ENCODE measurements at places on chromosomes 7 and 10. TPM values are rescaled to one million over a fixed set of nuclear protein-coding genes. Genes with fewer than 3 reads are reported as not detected.

DNA sequence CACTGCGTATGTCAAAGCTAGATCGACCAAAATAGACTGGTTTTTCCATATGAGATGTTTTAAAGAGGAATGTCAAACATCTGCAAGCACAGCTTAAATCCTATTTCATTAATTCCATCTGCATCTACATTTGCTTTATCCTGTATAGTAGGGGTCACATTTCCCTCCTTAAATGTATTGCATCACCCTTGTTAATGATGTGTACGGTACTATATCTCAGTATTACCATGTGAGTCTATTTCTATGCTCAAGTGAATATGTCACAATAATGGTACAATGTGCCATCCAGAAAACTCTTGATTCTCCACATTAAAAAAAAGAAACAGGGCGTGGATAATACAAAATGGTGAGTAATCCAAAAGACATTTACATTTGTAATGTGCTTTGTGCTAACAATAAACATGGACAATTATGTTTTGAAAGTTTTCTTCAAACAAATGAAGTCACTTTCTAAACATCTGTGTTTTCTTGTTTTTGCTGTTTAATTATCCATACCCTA is 56.6 kb downstream of the TWIST1 start:
- no peak for DNase-seq

GRCh38 chr10:89248990-89249389 is 2.6 kb downstream of the LIPA start:
- no peak for DNase-seq

DNA sequence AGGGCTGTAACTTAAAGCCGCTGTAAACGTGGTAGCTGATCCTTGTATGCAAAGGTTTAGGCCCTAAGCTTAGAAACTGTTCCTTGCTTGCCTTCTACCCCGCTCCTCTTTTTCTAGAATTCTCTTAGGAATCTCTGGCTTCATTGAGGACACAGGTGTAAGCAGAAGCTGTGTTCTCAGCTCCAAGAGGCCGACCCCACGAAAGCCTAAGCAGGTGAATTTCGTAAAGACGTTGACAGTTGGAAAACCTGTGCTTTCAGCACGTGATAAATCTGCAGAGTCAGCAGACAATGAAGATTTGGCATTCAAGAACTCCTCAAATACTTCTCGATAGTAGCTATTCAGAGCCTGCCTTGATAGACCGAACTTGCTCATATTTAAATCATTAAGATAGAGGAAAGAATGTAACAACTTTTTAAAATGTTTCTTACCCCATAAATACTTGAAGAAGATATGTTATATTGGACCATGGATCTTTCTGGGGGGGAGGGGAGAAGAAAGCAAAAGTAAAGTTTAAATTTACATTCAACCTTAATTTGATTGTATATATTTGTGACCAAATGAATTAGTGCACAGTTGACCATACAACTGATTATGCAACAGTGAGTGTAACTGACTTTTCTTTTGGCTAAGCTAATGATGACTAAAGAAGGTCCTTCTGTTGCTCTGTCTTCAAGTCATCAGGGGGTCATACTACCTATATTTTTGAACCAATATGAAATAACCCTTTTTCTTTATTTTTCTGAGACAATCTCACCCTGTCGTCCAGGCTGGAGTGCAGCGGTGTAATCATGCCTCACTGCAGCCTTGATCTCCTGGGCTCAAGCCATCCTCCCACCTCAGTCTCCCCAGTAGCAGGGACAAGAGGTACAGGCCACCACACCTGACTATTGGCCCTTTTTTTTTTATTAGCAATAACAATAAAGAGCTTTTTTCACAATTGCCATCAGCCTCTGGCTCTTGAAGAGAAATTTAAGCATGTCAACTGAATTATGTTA is 1.2 kb upstream of the GDI2 start:
- DNase-seq, result no peak

Gene CAV1
- not detected for total RNA-seq

- DNase-seq, result no peak
Measured at GRCh38 chr7:11767148-11767547, 64.8 kb downstream of the THSD7A start.

DNA sequence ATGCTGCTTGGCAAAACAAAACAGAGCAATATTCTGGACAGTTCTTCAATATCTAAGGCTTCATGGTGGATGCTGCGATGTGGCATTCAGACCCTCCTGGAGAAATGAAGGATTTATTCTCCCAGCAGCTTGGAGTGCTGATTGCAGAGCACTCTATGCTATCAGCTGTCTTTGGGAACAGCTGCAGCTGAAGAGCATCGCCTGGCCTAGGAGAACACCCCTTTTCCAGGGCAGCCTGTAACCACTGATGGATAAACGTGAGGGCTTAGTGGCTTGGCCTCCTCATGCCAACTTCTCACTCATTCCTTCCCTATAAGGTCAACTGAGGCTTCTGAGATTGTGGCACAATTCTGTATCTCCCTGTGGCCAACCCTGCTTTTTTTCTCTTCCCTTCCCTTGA is 638.1 kb upstream of the CNTNAP2 start:
- DNase-seq, result no peak

DNA sequence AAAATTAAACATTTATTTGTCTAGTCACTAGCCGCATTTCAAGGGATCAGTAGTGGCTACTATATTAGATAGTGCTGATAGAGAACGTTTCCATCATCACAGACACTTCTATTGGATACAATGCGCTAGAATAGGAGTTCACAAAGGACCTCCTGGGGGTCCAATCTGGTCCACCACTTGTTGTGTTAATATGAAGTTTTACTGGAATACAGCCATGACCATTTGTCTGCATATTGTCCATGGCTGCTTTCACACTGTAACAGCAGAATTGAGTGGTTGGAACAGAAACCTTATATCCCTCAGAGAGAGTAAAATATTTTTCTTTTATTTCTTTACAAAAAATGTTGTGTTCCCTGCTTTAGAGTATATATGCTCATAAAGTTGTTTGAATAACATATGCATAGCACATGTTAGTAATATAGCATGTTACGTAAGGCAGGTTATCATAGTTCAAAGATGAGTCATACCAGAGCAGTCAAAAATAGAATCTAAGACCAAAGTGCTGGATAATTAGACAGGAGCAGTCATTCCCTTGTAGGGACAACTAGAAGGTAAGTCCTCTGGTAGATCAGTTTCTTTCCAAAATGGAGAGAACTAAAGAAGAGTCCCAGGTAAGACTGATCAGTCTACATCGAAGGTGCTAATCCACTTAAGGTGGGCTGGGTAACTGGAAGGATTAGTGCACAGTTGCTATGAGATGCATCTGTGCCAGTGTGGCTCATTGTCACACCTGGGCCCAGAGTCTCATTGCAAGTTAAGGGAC is 14.9 kb downstream of the BZW2 start:
- DNase-seq, result no peak

GRCh38 chr7:2665359-2665791 is 22.6 kb upstream of the AMZ1 start:
- DNase-seq, result no peak

GRCh38 chr7:152735443-152736004 is 24.0 kb upstream of the ACTR3B start:
- DNase-seq, result no peak

DNA sequence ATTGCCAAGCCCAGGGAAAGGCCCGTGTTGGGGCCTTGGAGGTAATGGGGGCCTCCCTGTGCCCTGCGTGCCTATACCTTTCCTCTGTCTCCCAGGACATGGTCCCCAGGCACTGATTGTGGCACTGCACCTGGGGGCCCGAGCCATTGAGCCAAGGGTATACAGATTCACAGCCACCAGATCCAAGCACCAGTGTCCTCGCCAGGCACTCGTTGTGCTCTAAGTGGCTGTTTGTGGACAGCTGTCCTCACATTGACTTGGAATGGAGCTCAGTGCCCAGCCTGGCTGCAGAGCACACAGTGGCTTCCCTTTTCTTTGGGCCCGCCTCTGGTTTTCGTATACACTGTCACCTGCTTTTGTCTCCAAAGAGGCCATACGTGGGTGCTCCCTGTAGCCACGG is 72.0 kb upstream of the BTBD16 start:
- DNase-seq, result no peak

DNA sequence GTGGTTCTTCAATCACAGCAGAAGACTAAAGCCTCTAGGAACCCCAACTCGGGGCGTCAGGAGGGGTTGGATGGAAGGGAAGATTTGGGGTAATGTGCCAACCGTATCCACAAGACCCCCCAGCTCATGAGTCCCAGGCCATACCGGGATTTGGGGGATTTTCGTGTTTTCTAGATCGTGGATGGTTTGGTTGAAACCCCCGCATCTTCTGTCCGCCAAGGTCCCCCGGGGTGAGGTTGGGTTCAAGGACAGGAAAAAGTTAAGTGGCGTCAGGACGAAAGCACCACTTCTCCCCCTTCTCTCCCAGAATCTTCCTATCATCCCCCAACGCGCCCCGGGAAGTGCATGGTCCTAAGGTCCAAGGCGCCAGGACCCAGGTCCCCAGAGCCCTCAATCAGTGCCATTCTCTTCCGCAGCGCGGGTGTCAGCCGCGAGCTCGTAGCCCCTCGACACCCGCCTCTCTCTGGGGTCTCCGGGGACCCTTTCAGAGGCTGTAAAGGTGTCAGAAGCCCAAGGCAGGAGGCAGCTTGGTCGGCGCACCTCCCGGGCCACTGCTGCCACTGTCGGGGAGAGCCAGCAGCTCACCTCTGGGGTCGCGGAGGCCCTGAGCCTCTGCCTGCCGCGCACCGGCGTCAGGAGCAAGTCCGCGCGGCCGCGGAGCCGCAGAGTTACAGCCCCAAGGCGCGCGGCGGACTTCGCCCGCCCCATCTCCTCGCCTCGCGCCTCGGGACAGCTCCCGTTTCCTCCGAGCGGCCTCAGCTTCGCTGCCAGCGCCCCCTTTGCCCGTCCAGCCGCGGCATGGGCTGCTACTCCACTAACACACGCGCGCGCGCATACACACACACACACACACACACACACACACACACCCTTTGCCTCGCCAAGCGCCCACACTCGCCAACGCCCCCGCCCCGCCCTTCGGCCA is 1.5 kb downstream of the MKX start:
- peak; percentile 45 for DNase-seq

Gene CH25H
- total RNA-seq, result not detected

GRCh38 chr10:127338399-127339110 is 142.2 kb upstream of the INSYN2A start:
- no peak for DNase-seq

DNA sequence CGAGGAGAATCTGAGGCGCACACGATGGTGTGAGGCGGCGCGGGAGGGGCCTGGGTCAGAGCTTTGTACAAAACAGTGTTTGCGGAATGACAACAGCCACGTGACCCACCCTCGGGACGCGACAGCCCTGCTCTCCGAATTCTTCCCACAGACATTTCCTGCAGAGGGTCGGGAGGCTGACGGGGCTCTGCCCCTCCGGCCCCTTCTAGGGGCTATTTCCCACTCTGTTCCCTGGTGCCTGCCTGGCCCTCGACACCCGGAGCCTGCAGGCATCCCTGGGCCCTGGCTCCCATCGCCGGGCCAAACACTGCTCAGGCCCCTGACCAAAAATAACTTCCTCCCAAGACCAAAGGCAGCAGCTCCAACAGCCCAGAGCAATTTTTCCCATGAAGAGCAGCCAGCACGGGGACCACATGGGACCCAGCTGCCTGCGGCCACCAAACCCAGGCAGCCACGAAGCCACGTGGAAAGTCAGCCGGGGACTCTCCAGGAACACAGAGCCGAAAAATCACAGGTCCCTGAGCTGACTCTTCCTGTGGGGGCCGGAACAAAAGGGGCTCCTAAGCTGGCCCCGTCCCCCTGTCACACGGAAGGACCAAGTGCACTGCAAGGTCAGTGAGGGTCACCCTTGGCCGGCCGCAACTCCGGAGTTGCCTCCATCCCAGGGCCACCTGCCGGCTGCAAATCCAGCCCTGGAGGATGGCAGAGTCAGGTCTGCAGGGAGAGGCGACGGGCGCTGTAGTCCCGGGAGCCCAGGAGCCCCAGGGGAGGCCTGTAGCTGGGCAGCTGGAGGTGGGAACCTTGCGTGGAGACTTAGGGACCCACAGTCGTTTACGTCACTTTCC is 42.0 kb downstream of the PAPOLB start:
- DNase-seq, result no peak

- DNase-seq, result no peak
Measured at GRCh38 chr7:46713868-46714596, 793.0 kb upstream of the IGFBP3 start.

Gene UPP1
- total RNA-seq, result 54.2 TPM

- DNase-seq, result no peak
Measured at GRCh38 chr7:105602325-105603305, 21.3 kb upstream of the EFCAB10 start.

Gene ADRB1
- total RNA-seq, result not detected

Gene TIAL1
- 212 TPM for total RNA-seq

DNA sequence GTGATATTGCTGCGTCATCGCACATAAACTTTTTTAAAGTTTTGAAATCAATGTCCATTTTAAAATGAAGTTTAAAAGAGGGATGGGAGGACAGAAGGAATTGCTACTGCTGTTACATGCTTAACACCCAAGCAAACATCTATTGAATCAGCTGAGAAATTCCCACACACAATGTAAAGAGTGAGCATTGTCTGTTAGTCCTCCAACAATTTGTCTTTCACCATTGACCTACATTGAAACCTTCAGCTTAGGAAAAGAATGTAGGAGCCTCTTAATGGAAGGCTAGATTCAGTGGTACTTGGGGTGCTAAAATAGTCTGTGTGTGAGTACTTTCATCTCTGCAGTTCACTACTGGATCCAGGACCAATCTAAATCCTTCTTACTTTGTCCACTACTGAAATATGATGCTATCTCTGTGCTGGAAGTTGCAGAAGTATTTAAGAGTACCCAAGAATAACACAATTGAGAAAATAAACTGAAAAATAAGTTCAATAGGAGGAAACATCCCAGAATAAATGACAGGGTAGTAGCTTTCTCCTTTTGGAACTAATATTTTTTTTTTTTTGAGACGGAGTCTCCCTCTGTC is 23.8 kb upstream of the FBXW4 start:
- no peak for DNase-seq

DNA sequence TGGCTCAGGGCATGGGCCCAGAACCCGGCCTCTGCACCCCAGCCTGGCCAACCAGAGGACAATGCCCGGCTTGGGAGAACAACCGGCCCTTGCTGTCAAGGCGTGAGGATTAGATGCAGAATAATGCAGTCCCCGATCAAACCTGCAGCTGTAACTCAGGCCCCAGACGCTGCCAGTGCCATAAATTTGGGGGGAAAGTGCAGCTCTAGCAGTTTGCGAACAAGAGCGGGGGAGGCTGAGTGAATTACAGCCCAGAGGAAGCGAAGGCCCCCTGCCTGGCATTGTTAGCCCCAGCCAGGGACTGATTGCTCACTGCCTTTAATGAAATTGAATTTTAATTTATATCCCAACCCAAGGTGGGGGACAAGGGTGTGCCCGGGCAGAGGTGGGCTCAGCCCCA is 38.0 kb upstream of the GNA12 start:
- no peak for DNase-seq

Gene SLC16A12
- total RNA-seq, result not detected

Measured in CD4-positive, alpha-beta memory T cell (primary cell).